ENCODE measurements at places on chromosomes 11 and 22. TPM values are rescaled to one million over a fixed set of nuclear protein-coding genes. Genes with fewer than 3 reads are reported as not detected.

DNA sequence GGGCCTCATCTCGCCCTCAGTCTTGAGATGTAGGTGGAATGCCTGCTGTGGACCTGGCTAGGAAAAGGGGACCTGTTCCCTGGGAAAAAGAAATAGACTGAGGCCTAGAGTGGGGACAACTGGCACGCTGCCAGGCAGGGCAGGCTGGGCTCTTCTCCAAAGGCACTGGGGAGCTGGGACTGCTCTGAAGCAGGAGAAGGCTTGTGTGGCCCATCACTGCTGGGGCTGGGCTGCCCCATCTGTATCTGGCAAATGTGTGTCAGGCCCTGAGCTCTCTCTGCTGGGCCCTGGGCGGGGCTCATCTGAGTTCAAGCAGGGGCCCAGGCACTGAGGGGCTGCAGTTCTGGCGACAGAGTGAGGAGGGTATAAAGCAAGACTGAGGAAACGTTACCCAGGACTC is 32.9 kb downstream of the ARVCF start:
- DNase-seq, result no peak
- H3K4me3 ChIP-seq, result no peak overlapping the region
- peaks cover 13% of the 10 kb centered on the region for H3K36me3 ChIP-seq
- no peak overlapping the region for H3K27ac ChIP-seq
- H3K4me1 ChIP-seq, result peaks cover 11% of the 10 kb centered on the region

GRCh38 chr11:19604679-19605375 is 107.8 kb upstream of the NAV2 start:
- H3K27me3 ChIP-seq, result no peaks in the 10 kb centered on the region
- peaks cover 8% of the 10 kb centered on the region for H3K4me1 ChIP-seq
- no peaks in the 10 kb centered on the region for H3K36me3 ChIP-seq
- no peak for DNase-seq
- no peak overlapping the region for H3K27ac ChIP-seq

GRCh38 chr22:17788528-17789378 is 14.5 kb upstream of the BID start:
- peaks cover 8% of the 10 kb centered on the region for H3K36me3 ChIP-seq
- peaks cover 3% of the 10 kb centered on the region for H3K4me1 ChIP-seq
- no peak for DNase-seq
- no peak overlapping the region for H3K4me3 ChIP-seq
- no peaks in the 10 kb centered on the region for H3K27me3 ChIP-seq

GRCh38 chr22:37511395-37512104 is 7.7 kb downstream of the CARD10 start:
- H3K4me3 ChIP-seq, result no peak overlapping the region
- no peaks in the 10 kb centered on the region for H3K27me3 ChIP-seq
- H3K27ac ChIP-seq, result no peak overlapping the region

Gene GLYAT
- total RNA-seq, result not detected

GRCh38 chr22:29443452-29443851 is 5.1 kb downstream of the RFPL1 start:
- no peaks in the 10 kb centered on the region for H3K27me3 ChIP-seq
- H3K4me1 ChIP-seq, result no peaks in the 10 kb centered on the region
- DNase-seq, result no peak
- no peak overlapping the region for H3K4me3 ChIP-seq
- no peak overlapping the region for H3K27ac ChIP-seq
- H3K36me3 ChIP-seq, result no peaks in the 10 kb centered on the region

Gene OR52H1
- total RNA-seq, result 0.40 TPM

- no peaks in the 10 kb centered on the region for H3K4me1 ChIP-seq
- peak overlapping the region; percentile 58 for H3K27ac ChIP-seq
- no peak overlapping the region for H3K4me3 ChIP-seq
- no peaks in the 10 kb centered on the region for H3K36me3 ChIP-seq
- peak; percentile 80 for DNase-seq
These were observed 12.4 kb downstream of the CRELD2 start for GRCh38 chr22:49930596-49931412.

- peaks cover 15% of the 10 kb centered on the region for H3K4me1 ChIP-seq
- no peaks in the 10 kb centered on the region for H3K36me3 ChIP-seq
- H3K27me3 ChIP-seq, result no peaks in the 10 kb centered on the region
- no peak for DNase-seq
- peak overlapping the region; percentile 90 for H3K27ac ChIP-seq
These were observed 14.2 kb downstream of the LINC01488 start for GRCh38 chr11:69495441-69496201.

Gene PLAAT5
- 1.1 TPM for total RNA-seq

DNA sequence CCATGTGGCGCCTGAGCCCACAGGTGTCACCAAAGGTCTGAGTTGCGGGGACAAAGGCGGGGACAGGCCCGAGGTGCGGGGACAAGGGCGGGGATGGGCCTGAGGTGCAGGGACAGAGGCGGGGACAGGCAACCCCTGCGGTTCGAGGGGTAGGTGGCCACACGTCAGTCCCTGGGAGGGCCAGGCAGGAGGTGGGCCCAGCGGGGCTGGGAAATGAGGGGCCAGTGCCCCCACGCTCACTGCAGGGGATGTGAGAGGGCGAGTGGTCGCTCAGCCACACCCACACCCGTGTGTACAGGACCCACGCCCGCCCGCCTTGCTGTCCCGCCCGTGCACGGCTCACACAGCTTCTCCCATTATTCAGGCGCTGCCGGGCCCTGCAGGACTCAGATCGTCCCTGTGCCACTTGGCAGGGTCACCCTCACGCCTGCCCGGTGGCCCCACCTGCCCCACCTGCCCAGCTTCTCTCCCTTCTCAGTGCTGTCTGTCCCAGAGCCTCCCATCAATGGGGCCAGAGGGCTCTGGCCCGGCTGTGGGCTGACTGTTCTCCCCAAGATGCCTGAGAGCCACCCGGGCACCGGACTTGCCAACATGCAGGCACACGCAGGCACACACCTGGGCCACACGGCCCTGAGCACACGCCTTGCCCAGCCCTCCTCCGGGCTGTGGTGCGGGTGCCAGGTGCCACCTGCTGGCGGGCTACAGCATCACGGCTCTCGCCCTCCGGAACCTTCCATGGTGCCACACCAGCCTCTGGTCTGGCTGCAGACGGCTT is 14.2 kb upstream of the MUC6 start:
- no peaks in the 10 kb centered on the region for H3K36me3 ChIP-seq
- H3K4me1 ChIP-seq, result peaks cover 5% of the 10 kb centered on the region
- H3K27ac ChIP-seq, result no peak overlapping the region
- no peaks in the 10 kb centered on the region for H3K27me3 ChIP-seq

GRCh38 chr22:20553947-20554741 is 46.7 kb downstream of the MED15 start:
- no peak overlapping the region for H3K27ac ChIP-seq
- DNase-seq, result no peak
- H3K36me3 ChIP-seq, result peaks cover 36% of the 10 kb centered on the region
- H3K4me3 ChIP-seq, result no peak overlapping the region

- H3K4me1 ChIP-seq, result peaks cover 11% of the 10 kb centered on the region
- no peaks in the 10 kb centered on the region for H3K27me3 ChIP-seq
- H3K4me3 ChIP-seq, result no peak overlapping the region
- no peak for DNase-seq
- no peaks in the 10 kb centered on the region for H3K36me3 ChIP-seq
These were observed 296.4 kb downstream of the ETS1 start for GRCh38 chr11:128291007-128291406.

DNA sequence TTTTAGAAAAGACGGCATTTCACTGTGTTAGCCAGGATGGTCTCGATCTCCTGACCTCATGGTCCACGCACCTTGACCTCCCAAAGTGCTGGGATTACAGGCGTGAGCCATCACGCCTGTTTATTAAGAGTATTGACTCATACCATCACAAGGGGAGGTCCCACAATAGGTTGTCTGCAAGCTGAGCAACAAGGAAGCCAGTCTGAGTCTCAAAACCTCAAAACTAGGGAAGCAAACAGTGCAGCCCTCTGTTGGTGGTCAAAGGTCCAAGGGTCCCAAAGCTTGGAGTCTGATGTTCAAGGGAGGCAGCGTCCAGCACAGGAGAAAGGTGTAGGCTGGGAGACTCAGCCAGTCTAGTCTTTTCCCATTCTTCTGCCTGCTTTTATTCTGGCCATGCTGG is 32.8 kb upstream of the LDLRAD3 start:
- peaks cover 4% of the 10 kb centered on the region for H3K4me1 ChIP-seq
- no peak overlapping the region for H3K4me3 ChIP-seq
- H3K27me3 ChIP-seq, result no peaks in the 10 kb centered on the region
- no peak for DNase-seq

DNA sequence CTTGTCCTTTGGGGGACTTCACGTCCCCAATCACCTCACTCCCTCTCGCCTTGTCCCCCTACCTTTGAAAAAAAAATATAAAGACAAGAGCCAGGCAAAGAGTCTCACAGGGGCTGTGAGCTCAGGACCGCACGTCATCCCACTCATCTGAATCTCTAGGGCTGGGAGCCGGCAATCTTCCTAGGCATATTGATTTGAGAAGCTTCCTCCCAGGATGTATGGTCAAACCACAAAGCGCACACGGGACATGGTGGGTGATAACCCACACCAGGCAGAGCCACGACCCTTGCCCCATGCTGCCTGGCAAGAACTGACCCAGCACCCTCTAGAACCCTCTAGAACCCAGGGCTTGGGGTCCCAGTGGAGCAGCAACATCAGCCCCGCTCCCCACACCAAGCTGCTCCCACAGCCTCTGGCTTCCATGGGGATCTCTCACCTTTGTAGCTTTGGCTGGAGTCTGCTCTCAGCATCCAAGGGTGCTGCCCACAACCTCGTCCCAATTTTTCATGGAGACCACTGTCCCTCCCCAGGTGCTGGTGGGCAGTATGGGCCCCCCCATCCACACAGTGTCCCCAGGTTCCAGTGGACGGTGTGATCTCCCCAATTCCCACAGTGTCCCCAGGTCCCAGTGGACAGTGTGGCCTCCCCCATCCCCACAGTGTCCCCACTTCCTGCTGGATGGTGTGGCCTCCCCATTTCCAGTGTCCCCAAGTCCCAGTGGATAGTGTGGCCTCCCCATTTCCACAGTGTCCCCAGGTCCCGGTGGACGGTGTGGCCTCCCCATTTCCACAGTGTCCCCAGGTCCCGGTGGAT is 85.2 kb upstream of the FGF3 start:
- no peaks in the 10 kb centered on the region for H3K4me1 ChIP-seq
- no peak for DNase-seq
- peaks cover 3% of the 10 kb centered on the region for H3K27me3 ChIP-seq
- H3K36me3 ChIP-seq, result no peaks in the 10 kb centered on the region
- H3K4me3 ChIP-seq, result no peak overlapping the region
- H3K27ac ChIP-seq, result no peak overlapping the region

Gene RAB36
- 11.2 TPM for total RNA-seq

Gene RELA
- total RNA-seq, result 50.2 TPM

DNA sequence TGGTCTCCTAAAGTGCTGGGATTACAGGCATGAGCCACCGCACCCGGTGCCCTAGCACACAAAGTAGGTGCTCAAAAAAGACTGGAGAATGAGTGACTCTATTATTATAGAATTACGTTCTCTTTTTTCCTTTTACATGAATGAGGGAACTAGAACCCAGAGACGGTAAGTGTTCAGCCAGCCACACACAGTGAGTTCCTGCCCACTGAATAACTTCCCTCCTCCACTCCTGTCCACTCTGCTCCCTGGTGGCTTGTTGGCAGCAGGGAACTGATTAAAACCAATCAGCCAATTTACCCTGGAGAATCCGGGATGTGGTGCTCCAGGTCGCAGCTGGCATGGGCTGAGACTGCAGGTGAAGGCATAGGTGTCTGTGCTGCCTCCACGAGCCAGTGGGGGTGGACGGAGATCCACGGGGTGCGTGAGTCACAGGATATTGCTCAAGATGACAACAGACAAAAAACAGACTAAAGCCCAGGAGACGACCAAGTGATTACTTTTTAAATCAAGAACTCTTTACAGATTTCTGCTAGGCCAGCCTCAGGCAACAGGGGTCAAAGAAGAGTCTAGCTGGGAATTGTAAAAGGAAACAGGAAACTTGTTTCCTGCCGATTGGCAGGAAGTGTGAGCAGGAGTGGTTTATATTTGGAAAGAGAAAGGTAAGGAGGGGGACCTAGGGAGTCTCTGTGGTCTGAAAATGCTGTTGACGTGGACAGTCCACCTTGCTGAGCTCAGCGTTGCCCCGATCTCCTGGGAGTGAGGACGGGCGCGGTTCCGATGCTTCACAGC is 95.2 kb upstream of the TP53I11 start:
- H3K4me3 ChIP-seq, result no peak overlapping the region
- no peaks in the 10 kb centered on the region for H3K4me1 ChIP-seq
- H3K27ac ChIP-seq, result peak overlapping the region; percentile 83
- no peak for DNase-seq
- H3K27me3 ChIP-seq, result peaks cover 2% of the 10 kb centered on the region

DNA sequence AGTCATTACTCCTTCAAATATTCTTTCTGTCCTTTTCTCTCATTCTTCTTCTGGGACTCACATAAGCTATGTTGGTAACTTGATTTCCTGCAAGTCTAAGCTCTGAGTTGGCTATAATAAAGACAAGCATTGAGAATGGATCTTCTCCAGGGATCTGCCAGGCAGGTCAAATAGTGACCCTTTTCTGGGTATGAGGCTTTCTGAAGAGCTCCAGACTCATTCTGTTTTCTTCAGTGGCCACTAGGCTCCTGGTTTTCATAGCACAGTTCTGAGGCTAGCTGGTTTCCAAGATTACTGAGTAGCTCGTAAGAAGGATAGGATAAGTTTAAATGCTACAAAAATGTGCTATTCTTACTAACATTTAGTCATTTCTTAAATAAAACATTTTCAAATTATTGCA is 38.3 kb downstream of the TMPRSS5 start:
- H3K36me3 ChIP-seq, result no peaks in the 10 kb centered on the region
- no peak overlapping the region for H3K4me3 ChIP-seq
- no peak overlapping the region for H3K27ac ChIP-seq
- no peaks in the 10 kb centered on the region for H3K27me3 ChIP-seq
- DNase-seq, result no peak

Gene LRRC10B
- total RNA-seq, result 29.3 TPM

Gene DEPDC5
- total RNA-seq, result 29.0 TPM

GRCh38 chr11:116946414-116946813 is 109.0 kb upstream of the APOA1 start:
- H3K27ac ChIP-seq, result no peak overlapping the region
- H3K36me3 ChIP-seq, result no peaks in the 10 kb centered on the region
- H3K27me3 ChIP-seq, result no peaks in the 10 kb centered on the region
